ENCODE measurements at places on chromosomes 7 and 10. TPM values are rescaled to one million over a fixed set of nuclear protein-coding genes. Genes with fewer than 3 reads are reported as not detected.

GRCh38 chr7:19958309-19958896 is 185.0 kb upstream of the TMEM196 start:
- DNase-seq: no peak

- DNase-seq: peak; percentile 5
Observed at GRCh38 chr10:46542567-46543465, 13.6 kb downstream of the GPRIN2 start.

FAM171A1 gene
- total RNA-seq: 3.9 TPM

GPER1 gene
- 1.1 TPM for total RNA-seq

- DNase-seq: no peak
Observed at GRCh38 chr10:3926258-3926657, 141.2 kb upstream of the KLF6 start.

GRCh38 chr7:46493196-46493595 is 572.1 kb upstream of the IGFBP3 start:
- no peak for DNase-seq

GHRHR gene
- not detected for total RNA-seq

DNA sequence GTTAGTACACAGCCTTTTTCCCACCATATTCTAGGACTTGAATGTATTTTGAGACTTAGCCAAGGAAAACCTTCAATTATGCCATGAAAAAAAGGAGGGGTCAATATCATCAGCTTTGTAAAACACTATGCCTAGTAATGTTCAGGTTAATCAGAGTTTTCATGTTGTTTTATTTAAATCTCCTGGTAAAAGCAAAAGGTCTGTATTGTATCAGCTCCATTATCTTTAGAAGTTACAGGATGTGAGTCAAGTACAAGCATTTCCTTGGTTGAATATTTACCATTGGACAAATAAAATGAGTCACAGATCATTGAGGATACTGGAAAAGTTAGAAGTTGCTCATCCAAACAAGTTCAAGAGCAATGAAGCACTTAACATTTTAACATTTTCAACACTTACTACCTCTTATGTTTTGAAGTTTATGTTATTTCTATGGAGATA is 89.9 kb upstream of the CAPZA2 start:
- DNase-seq: no peak

HOXA2 gene
- total RNA-seq: 1.1 TPM

DENND2A gene
- 7.3 TPM for total RNA-seq

MMD2 gene
- total RNA-seq: not detected

DNA sequence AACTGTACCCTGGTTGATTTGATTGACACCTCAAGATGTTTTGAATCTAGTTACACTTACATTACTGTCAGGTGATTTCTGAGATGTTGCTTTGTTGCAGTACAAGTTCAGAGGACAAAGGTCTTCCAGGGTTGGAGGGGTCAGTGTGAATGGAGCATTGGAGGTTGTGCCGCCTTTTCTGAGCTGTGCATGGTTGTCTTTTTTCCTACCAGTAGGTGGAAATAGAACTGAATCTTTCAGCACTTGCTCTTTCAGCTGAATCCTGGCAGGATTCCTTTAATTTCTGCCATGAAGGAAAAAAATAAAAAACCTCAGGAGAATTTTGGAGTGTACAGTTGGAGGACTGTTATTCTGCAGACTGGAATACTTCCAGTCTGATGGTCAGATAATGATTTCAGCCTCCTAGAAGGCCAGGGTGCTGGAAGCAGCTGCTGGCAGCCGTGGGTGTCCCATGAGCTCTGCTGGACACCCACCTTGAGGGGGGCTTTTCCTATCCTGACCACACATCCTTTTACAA is 82.7 kb downstream of the PLCE1 start:
- DNase-seq: no peak

- no peak for DNase-seq
Observed at GRCh38 chr7:39688611-39689480, 65.5 kb downstream of the RALA start.

DNA sequence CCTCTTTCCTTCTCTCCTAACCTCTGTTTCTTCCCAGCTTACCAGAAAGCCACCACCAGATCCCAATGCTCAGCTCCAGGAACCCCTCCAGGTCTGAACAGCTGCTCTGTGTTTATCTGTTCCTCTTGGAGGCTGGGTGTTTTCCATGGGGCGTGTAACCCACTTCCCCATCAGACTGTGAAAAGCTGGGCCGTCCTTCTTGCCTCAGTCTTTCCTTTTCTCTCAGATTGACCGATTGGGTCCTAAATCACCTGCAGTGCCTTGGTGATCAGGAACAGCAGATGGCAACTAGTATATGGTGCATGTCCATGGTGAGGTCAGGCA is 4.8 kb downstream of the SH3PXD2A start:
- no peak for DNase-seq

ADCYAP1R1 gene
- total RNA-seq: 2.2 TPM

DNA sequence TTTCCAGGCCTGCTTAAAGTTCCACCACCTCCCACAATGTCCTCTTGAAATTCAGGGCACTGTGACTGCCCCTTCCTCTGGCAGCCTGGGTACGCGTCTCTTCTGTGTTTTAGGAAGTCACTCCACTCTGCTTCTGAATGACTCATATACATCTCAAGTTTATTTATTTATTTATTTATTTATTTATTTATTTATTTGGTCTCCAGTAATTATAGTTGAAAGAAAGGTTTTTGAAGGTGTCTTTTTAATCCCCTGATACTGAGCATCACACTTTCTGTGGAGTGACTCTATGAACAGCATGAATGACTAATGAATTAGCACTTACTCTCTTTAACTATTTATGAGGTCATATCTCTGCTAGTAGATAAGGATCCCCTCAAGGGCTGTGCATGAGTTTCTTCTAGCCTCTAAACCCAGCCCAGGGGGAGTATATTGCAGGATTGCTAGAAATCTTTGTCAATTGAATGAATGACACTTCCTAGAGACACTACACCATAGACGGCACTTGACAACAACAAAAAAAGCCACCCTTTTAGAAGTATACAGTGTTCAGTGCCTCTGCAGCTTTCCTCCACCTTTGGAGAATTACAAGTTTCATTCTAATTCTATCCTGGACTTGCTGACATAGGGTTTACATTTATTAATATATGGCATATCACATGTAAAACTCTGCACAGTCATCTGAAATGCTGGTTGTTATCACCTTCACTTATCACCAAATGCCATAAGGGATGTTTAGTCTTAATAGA is 2.1 kb downstream of the MACC1 start:
- DNase-seq: no peak

DNA sequence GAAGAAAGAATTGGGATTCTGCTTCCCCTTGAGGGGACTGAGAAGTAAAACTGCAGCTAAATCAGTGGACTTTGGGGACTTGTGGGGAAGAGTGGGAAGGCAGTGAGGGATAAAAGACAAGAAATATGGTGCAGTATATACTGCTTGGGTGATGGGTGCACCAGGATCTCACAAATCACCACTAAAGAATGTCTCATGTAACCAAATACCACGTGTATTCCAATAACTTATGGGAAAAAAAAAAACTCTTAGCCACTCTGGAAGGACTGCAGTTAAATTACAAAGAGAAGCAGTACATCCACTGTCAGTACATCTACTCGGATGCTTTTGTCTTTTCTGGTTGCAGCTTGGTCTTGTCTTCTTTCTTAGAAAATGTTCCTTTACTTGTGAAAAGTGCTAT is 27.4 kb upstream of the GOT1 start:
- no peak for DNase-seq

PYROXD2 gene
- 1.7 TPM for total RNA-seq

GRCh38 chr7:29538389-29538788 is 25.2 kb upstream of the PRR15 start:
- DNase-seq: no peak

ZMIZ2 gene
- total RNA-seq: 25.0 TPM

TMEM229A gene
- not detected for total RNA-seq

FZD8 gene
- 6.1 TPM for total RNA-seq

SRRM3 gene
- total RNA-seq: 1.5 TPM

GRCh38 chr10:13068071-13068470 is 31.9 kb upstream of the OPTN start:
- no peak for DNase-seq

DNA sequence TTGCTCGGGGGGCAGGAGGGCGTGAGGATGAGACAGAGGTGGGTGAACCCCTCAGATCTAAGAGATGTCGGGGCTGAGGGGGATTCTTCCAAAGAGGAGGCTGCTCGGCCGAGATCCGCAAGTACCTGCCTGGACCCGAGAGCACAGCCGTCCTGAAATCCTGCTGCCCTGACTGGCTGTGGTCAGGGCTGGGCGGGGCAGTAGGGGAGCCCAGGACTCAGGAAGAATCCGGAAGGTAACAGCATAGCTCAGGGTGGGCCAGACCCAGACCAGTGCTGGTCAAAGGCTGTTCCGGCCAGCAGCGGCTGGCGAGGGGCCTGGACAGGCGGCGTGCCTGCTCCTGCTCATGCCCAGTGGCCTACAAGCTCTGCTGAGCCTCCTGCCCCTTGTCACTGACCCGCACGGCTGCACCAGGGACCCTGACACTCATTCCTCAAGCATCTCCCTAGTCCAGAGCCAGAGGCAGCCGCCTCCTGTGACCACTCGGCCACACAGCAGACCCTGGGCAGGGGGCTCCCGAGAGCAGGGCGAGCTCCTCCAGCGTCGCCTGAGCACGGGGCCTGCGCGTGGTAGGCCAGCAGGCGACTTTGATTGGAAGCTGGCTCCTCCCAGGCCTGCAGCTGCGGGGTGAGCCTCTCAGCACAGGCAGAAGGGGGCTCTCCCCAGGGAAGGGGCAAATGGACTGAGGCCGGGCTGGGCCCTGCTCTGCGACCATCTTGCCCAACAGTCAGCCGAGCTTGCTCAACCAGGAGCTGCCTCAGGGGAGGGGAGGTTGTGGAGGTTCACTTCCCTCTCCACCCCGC is 3.1 kb upstream of the ADAP1 start:
- DNase-seq: peak; percentile 40

DNA sequence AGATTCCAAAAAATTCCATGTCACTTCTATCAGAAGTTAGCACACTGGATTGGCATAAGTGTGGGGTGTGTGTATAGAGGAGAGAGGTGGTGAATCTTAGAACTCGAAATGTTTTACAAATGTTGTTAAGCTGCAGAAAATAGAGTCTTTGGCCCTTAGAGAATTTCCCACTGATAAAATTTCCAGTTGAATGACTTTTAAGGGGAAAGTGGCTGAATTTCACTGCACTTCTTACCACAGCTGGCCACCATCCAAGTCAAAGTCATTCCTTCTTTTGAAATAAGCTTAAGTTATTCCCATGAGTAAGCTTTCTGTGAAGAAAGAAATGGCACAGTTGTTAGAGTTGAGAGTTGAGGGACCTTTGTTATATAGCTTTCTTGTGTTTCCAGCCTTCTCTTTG is 13.9 kb downstream of the VCL start:
- no peak for DNase-seq

ZNF37A gene
- 6.9 TPM for total RNA-seq

DNA sequence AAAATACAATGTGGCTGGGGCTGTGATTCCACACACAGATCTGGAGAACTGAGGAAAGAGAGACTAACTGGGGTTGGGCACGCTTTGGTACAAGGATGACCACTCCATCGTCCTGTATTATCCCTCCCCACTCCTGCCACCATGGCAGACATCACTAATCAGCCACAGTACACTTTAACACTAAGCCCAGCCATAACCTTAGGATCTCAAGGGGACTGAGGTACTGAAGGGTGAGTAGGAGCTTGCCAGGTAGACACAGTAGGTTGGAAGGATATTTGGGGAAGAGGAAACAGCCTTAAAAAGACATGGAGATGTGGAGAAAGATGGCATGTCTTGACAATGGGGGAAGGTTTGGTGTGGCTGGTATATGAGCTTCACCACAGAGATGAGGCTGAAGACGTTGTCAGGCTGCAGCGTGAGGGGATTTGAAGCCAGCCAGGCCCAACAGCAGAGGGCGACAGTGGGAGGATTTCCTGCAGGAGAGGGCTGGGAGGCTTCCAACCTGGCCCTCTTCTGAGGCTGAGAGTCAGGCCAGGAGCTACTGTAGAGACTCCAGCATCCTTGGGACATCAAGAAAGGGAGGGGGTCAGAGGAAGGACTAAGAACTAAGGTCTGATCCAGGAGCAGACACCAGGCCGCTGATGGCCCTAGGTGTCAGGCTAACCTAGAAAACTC is 58.6 kb upstream of the COL13A1 start:
- peak; percentile 71 for DNase-seq

EPHB6 gene
- 0.57 TPM for total RNA-seq

- no peak for DNase-seq
Observed at GRCh38 chr10:104452977-104453376, 99.3 kb downstream of the CFAP58 start.

CDC14C gene
- not detected for total RNA-seq

MYL10 gene
- total RNA-seq: not detected

DYNC1I1 gene
- 6.9 TPM for total RNA-seq

DNA sequence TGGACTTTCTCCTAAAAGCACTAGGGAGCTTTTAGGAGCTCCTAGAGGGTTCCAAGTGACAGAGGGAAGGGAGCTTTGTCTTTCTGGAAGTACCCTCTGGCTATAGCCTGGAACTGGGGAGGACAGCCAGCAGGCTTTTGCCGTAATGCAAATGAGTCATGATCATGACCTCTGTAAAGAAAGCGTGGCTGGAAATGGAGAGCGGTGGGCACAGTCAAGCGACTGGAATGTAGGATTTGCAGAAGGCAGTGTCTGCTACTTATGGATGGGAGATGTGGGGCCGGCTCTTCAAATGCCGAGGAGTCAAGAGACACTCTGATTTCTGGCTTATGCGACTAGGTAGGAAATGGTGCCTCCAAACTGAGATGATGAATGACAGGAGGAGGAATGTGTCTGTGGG is 34.6 kb upstream of the PLPP4 start:
- no peak for DNase-seq

- no peak for DNase-seq
Observed at GRCh38 chr7:148615085-148615730, 24.6 kb downstream of the C7orf33 start.

DNA sequence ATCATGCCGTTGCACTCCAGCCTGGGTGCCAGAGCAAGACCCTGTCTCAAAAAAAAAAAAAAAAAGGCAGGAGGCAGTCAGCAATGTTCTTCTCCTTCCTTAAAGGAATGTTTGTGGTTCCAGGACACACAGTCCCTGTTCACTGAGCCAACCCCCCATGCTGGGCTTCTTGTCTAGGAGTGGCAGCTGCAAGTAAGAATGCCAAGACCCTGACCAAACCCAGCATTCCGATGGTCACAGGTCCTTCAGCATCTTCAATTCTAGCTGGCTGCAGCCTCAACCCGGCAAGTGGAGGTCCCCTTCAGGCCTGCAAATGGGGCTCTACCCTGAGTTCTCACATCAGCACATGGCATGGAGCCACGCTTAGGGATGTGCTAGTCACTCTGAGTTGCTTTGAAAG is 38.2 kb upstream of the CUX1 start:
- DNase-seq: no peak

DNA sequence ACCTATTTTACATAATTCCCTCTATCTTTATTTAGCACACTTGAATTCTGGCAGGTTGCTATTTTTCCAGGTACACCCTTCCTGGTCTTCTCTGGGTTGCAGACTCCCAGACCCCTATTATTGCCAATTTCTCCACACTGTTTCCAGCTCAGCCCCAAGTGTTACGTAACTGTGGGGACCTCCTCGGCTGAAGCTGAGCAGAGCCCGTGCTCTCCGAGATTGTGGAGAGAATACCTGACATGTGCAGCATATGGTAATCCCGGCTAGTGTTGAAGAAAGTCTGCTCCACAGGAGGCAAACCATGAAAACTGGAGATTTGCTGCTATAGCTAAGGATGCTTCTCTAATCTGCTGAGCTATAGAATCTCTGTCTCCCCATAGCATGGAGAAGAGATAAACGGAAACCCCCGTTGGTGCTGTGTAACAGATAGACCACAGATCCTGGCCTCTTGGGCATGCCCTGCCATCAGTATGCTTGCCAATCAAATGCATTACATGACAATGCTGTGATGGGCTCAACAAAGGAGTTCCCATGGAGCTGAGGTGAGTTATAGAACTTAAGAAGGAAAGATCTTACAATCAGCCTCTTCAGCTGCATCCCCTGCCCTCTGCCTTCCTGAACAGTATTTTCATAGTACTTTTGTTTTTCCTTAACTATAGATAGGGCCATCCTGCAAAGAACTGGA is 144.6 kb upstream of the AOAH start:
- no peak for DNase-seq

Data from psoas muscle (tissue), 8 donors.